Thoracic aorta endothelial cell (primary cell): ENCODE measurements at places on chromosomes 11 and 22. TPM values are rescaled to one million over a fixed set of nuclear protein-coding genes. Genes with fewer than 3 reads are reported as not detected.

Gene APOL1
- 8.5 and 17.2 TPM in 2 replicates for total RNA-seq

Gene CASP12
- total RNA-seq = 1.5 TPM in 2 replicates

Gene CDC42EP2
- total RNA-seq = 19.5 and 28.3 TPM in 2 replicates

Gene OR8G1
- not detected in 2 replicates for total RNA-seq

Gene NXPE1
- not detected in 2 replicates for total RNA-seq

Gene TRIM49
- not detected in 2 replicates for total RNA-seq
